ENCODE measurements at places on chromosomes 13 and 19.

GRCh38 chr19:7705387-7706187, 3.7 kb upstream of the FCER2 start:
- DNase-seq: peak; percentile 47

- no peak for DNase-seq
These were observed 699 bp downstream of the PTOV1 start for GRCh38 chr19:49851456-49852259.

DNA sequence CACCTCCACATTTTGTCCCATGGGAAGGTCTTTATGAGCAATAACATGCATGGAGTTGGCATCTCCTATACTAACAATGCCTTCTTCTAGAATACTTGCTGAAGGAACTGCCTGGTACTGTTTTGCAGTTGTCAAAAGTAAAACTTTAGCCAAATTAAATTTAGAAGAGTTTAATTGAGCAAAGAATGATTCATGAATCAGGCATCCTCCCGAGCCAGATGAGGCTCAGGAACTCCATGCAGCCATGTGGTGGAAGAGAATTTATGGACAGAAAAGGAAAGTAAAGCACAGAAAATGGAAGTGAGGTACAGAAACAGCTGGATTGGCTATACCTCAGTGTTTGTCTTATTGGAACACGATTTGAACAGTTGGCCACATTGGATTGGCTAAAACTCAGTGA, 1081.9 kb downstream of the SLITRK1 start:
- DNase-seq: no peak

- DNase-seq: no peak
These were observed 13.1 kb downstream of the TNFSF9 start for GRCh38 chr19:6543866-6544347.

DNA sequence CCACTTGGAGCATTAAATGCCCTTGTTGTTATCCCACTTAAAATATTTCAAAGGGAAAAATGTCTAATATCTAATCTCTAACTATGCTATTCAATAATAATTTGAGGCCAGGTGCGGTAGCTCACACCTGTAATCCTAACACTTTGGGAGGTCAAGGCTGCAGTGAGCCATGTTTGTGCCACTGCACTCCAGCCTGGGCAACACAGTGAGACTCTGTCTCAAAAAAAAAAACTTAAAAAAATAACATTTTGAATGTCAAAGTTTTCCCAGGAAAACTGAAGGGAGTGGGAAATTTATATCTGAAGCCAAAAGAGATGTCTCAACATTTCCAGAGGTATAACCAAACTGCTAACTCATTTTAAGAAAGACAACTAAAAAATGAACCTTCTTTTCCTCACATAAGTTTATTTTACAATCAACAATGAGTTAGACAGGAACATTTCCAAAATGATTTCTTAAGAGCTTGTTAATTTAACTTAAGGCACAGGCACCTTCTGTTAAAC, 47.9 kb downstream of the CAB39L start:
- no peak for DNase-seq

DNA sequence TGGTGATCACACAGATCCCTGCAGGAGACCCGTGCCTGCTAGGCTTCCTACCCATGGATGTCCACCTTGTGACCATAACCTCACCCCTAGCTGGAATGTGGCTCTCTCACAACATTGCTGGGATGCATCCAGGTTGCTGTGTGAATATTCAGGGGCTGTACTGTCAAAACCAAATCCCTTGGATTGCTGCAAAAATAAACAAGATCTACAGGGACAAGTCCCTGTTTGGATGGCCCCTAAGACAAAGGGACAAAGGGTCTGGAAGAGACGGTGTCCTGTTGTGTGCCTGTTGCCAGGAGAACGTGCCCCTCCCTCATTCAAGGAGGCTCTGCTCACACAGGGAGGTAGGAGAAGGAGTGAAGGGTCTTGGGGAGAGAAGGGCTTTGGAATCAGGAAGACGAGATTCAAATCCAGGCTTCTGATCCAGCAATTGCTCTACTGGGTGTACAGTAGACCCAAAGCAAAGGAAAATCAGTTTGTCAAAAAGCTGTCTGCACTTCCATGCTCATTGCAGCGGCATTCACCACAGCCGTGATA, 89.2 kb upstream of the WASF3 start:
- no peak for DNase-seq

DNA sequence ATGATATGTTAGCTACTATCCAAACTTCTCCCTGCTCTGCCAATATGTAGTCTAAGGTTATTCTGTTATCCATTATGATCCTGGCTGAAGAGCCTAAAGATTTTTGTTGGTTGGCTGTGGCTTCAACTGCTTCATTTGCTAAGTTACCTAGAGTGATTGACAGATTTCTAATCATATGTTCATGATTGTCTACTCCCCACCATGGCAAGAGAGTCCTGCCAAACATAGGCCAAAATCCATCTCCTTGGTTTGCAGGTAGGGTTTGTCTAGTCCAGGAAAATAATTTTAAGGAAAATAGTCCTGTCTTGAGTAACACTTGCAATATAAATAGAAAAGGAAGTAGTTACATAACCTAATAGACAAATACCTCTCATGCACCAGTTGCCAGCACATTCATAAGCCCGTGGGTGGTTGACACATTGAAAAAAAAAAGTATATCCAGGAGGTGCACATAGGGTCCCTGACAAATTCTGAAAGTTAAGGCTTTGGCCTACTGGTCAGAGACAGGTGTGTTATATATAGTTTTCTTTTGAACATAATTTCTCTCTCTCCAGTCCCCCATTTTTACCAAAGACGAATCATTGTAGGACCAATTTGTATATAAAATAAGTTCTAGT, 5.4 kb upstream of the CBY2 start:
- DNase-seq: no peak

- DNase-seq: no peak
These were observed 19.9 kb downstream of the GADD45B start for GRCh38 chr19:2495651-2496316.

DNA sequence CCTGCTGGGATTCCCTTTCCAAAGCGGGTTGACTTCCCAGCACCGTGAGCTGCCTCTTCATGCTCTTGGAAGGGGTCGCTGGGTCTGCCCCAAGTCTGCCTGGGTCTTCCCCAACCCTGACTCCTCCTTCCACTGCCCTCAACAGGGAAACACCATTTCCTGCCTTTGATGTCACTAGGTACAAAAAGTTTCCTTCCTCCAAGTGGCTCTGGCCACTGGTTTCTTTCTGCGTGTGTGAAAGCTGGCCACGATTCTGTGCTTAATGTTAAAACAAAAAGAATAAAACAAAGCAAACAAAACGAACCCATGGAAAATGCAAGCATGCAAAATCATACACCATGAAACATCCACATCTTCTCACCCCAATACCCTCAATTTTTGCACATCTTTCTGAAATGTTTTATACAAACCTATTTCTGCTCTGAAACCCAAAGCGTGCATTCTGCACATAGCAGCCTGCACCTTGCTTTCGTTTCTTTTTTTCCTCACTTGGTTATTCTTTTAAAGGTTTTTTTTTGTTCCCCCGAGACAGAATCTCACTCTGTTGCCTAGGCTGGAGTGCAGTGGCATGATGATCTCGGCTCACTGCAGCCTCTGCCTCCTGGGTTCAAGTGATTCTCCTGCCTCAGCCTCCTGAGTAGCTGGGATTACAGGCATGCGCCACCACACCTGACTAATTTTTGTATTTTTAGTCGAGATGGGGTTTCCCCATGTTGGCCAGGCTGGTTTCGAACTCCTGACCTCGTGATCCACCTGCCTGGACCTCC, 12.5 kb upstream of the TNFSF9 start:
- DNase-seq: no peak

- DNase-seq: no peak
These were observed 86.9 kb downstream of the PCCA start for GRCh38 chr13:100175803-100176182.

GRCh38 chr13:40445557-40445990, 220.9 kb downstream of the FOXO1 start:
- DNase-seq: no peak

- no peak for DNase-seq
These were observed 268.5 kb downstream of the B3GLCT start for GRCh38 chr13:31468114-31468902.

DNA sequence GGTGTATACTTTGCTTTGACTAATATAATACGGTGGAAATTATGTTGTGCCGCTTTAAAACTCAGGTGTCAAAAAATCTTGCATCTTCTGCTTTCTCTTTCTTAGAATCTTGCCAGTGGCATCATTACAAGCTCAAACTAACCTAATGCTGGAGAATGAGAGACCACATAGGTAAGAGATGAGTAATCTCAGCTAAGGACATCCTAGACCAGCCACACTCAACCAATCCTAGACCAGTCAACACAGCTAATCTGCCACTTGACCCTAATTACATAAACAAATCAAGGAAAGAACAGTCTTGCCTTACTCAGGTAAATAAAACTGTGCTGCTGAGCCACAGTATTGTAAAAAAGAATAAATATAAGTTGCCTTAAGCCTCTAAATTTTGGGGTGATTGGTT, 1323.9 kb upstream of the SPRY2 start:
- no peak for DNase-seq

- no peak for DNase-seq
These were observed 470.7 kb upstream of the SLITRK1 start for GRCh38 chr13:84352946-84353345.

GRCh38 chr13:23848019-23848418, 41.2 kb downstream of the MIPEP start:
- no peak for DNase-seq

DNA sequence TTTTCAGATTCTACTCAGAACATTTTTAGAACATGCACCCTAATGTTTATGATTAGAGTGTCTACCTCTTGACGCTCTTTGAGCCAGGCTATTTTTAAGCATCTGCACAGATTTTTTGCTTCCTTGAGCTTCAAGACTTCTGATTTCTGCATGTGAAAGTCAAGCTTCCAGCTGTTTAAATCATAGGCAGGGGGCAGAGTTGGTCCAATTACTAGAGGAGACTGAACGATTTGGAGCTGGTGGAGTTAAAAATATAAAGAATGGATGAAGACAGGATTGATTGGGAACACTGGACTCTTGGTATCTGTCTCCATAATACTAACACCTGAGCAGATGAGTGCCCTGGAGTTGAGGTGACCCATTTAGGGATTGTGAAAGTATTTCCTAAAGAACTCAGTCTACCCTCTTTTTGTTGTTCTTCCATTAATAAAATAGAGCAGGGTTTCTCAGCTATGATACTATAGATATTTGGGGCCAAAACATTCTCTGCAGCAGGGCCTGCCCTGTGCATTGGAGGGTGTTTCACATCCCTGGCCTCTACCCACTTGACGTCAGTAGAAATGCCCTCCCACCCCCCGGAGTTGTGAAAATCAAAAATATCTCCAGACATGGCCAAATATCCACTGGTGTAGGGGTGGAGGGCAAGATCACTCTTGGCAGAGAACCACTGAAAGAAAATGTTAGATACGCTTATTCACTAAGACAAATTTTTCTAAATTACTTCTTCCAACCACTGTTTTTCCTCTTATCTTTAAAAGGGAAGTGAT, 160.1 kb downstream of the COG6 start:
- no peak for DNase-seq

- DNase-seq: no peak
These were observed 49.0 kb downstream of the BRD4 start for GRCh38 chr19:15283141-15283883.

All from stimulated activated CD8-positive, alpha-beta memory T cell treated with anti-CD3 and anti-CD28 coated beads, Interleukin-7, amount 100 ng/mL, for 24 hours (primary cell).